Stomach (tissue), 19 donors: ENCODE measurements at places on chromosomes 13 and 19. TPM values are rescaled to one million over a fixed set of nuclear protein-coding genes. Genes with fewer than 3 reads are reported as not detected.

DNA sequence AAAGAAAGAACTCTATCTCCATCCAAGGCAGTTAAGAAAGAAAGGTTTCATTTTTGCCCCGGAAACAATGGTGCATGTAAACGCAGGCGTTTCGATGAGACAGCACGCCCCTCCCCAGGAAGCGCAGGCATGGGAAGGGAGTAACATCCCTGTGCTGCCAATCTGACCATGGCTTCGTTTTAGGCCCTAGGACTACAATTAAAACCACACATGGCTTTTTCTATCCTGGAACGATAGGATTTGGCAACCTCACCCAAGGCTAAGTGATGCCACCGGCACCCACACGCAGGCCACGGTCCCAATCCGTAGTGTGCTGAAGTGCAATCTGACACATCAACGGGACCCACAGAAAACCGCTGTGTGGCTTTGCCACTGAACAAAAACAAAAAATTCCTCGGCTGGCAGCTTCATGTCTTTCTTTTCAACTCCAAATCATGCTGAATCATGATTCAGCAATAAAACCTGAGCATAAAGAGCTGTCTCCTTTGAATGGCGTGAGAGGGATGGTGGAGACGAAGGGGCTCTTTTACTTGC is 24.2 kb downstream of the RANBP3 start:
- peaks cover 100% of the 10 kb centered on the region for H3K4me1 ChIP-seq
- H3K27me3 ChIP-seq: no peaks in the 10 kb centered on the region
- DNase-seq: no peak
- H3K36me3 ChIP-seq: peaks cover 4% of the 10 kb centered on the region

DNA sequence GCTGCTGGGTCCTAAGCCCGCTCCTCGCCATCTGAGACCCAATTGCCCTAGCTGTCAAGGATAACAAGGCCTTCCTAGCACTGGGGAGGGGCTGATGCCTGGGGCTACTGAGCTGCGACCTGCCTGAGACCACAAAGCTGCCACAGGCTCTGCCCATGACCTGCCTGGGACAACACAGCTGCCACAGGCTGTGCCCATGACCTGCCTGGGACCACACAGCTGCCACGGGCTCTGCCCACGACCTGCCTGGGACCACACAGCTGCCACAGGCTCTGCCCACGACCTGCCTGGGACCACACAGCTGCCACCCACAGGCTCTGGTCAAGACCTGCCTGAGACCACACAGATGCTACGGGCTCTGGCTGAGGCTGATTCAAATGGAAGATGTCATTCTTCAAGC is 54.8 kb downstream of the EPS15L1 start:
- peaks cover 96% of the 10 kb centered on the region for H3K36me3 ChIP-seq
- no peak overlapping the region for H3K27ac ChIP-seq
- no peak for DNase-seq
- peaks cover 8% of the 10 kb centered on the region for H3K4me1 ChIP-seq
- H3K27me3 ChIP-seq: no peaks in the 10 kb centered on the region

GRCh38 chr19:30841934-30842333 is 469.8 kb downstream of the ZNF536 start:
- H3K36me3 ChIP-seq: no peaks in the 10 kb centered on the region
- H3K4me1 ChIP-seq: no peaks in the 10 kb centered on the region
- no peak overlapping the region for H3K27ac ChIP-seq
- H3K4me3 ChIP-seq: no peak overlapping the region
- no peak for DNase-seq

SBNO2 gene
- 19.3 TPM for total RNA-seq

LGALS14 gene
- total RNA-seq: not detected

RRAS gene
- total RNA-seq: 80.8 TPM
